ENCODE measurements at places on chromosomes 5 and 9.
A peak's percentile ranks its signal among the peaks of the same experiment; 100 is the strongest.

DNA sequence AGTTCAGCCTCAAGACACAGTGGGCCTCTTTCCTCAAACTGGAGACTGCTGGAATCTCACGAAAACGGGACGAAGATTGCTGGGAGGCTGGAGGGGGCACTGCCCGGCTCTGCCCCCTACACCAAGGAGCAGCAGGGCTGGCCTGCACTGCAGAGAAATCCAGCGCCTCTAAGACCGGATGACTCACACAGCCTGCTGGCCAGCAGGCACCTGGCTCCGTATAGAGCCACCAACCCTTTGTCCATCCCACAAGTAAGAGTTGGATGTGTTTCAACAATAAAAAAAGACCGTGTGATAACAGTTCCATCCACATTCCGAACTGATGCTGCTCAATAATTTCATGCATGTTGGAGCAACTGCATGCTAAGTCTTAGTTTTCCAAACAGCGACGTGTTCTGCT is 11.5 kb downstream of the CCDC127 start:
- peak; percentile 9 for DNase-seq

DNA sequence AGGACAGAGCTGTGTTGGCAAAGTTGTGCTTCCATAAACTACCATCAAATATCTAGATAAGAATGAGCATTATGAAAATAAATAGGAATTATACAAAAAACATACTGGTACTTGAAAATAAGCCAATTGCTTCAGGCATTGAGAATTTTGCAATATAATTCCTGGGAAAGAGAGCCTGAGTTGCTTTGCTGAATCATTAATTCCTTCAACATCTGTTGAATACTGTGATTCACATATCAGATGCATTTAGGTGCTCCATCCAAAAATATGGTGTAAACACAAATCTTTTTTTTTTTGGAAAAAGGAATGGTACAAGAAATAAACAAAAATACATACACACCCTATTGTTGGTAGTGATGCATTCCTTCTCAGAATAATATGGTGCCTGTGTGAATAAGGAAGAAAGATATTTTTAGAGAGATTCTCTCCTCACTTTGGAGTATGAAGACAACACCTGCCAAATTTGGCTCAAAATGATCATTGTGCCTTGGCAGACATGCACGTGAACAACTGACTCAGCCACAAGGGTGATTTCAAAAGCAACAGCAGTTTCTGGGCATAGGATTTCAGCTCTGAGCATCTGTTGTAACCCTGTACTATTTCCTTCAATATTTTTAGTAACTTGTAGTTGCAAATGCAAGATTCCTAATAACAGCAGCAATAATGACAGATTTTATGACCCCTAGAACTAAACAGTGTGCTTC is 96.7 kb downstream of the CAVIN4 start:
- no peak for DNase-seq

DNA sequence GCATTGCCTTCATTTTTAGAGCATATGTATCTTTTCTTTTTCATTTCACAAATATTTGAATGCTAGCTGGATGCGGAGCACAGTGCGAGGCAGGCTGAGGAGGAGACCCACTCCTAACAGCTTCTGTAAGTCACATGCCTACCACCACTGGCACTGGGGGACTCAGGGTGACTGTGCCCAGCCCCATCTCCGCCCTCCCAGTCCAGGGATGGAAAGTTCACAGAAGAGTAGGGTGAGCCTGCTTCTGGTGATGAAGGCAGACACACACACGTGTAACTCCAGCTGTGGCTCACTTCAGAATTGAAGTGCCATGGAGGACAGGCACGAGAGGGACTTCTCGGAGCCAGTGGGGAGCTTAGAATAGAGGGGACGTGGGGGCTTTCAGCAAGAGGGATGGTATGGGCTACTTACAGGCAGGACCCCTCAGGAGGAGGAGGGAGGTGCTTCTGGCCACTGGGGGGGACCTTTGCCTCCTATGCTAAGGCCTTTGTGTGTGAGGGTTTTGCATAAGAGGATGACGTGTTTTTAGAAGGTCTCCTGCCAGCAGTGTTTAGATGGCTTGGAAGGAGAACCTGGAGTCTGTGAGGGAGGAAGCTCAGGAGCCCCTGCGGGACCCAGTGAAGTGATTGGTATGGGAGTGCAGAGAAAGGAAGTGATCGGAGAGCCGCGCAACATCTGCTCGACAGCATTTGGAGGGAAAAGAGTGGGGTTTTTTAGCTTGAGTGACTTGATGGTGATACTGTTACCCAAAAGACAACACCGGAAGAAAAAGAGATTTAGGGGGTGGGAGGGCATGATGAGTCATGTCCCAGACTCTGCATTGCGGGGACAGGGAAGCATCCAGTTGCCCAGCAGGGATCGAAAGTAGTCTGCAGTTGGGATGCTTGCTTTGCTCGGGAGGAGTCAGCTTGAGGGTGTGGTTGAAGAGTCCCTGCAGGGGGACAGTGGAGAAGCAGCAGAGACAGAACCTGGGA is 163.5 kb upstream of the OTULINL start:
- peak; percentile 76 for DNase-seq

DNA sequence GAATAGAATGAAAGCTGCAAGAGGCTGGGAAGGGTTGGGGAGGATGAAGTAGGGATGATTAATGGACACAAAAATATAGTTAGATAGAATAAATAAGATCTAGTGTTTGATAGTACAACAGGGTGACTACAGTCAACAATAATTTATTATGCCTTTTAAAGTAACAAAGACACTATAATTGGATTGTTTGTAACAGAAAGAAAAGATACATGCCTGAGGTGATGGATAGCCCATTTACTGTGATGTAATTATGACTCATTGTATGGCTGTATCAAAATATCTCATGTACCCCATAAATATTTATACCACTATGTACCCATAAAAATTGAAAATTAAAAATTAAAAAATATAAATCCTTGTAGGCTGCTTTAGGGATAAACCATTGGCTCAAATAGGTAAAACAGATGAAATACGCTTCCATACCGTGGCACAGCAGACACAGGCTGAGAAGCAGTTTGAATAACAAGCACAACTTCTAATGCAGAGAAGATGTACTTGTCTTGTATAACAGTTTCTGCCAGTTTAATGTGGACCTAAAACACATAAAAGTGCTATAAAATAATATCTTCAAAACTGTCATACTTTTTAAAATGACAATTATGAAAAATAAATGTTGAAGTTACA is 34.9 kb downstream of the APBA1 start:
- DNase-seq = no peak

- no peak for DNase-seq
Measured at GRCh38 chr5:98259595-98259994, 513.9 kb upstream of the RGMB start.

DNA sequence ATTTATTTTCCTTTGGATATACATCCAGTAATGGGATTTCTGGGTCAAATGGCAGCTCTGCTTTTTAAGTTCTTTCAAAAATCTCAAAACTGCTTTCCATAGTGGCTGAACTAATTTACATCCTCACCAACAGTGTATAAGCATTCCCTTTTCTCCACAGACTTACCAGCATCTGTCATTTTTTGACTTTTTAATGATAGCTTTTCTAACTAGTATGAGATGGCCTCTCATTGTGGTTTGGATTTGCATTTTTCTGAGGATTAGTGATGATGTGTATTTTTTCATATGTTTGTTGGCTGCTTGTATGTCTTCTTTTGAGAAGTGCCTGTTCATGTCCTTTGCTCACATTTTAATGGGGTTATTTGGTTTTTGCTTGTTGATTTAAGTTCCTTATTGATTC is 90.0 kb upstream of the HMHB1 start:
- peak; percentile 78 for DNase-seq

DNA sequence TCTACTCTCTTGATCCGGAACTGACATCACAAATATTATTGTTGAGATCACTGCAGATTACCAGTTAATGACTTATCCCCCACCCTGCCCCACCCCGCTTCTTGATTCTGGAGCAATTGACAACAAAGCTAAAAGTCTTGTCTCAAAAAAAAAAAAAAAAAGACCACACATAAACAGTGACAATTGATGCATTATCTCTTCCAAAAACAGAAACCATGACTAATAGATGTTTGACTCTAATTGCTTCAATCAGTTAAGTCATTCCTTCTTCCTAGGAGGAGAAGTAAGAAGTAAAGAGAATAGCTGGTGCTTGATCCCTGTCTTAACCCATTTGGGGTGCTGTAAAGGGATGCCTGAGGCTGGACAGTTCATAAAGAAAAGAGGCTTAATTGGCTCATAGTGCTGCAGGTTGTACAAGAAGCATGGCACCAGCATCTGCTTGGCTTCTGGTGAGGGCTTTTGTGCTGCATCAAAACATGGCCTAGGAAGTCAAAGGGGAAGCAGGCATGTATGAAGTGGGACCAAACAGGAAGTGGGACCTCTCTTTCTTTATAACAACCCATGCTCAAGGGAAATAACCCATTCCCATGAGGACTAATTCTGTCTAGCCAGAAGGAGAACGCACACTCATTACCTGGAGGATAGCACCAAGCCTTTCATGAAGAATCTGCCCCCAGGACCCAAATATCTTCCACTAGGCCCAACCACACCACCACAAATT is 158.7 kb downstream of the TMEM167A start:
- no peak for DNase-seq

- DNase-seq = no peak
Measured at GRCh38 chr5:127551410-127552041, 34.1 kb downstream of the PRRC1 start.

GRCh38 chr5:34415559-34416198 is 240.4 kb upstream of the RAI14 start:
- DNase-seq = peak; percentile 47

DNA sequence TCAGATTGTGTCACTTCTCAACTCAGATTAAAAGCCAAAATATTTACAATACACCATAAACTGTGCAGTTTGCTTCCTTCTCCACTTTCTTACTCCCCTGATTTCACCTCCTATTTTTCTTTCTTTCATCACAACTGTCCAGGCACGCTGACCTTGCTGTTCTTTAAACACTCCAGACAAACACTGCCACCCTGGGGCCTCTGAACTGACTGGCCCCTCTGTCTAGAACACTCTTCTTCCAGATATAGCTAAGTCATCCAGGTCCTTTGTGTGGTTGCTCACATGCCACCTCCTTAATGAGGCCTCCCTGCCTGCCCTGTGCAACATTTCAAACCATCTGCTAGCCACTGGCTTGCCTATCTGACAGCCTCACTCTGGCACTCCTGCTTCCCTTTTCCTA is 46.6 kb downstream of the ATG10 start:
- peak; percentile 16 for DNase-seq

GRCh38 chr5:32158679-32158975 is 15.5 kb downstream of the GOLPH3 start:
- no peak for DNase-seq
